ENCODE measurements at places on chromosomes 5 and 9. TPM values are rescaled to one million over a fixed set of nuclear protein-coding genes. Genes with fewer than 3 reads are reported as not detected.

- no peak overlapping the region for H3K27ac ChIP-seq
- peaks cover 20% of the 10 kb centered on the region for H3K27me3 ChIP-seq
- no peaks in the 10 kb centered on the region for H3K4me1 ChIP-seq
- no peak for DNase-seq
- H3K36me3 ChIP-seq: no peaks in the 10 kb centered on the region
- H3K4me3 ChIP-seq: no peak overlapping the region
These were observed 10.5 kb upstream of the LHFPL2 start for GRCh38 chr5:78659114-78659513.

- no peaks in the 10 kb centered on the region for H3K36me3 ChIP-seq
- H3K4me3 ChIP-seq: no peak overlapping the region
- DNase-seq: no peak
- H3K27ac ChIP-seq: no peak overlapping the region
These were observed 241.6 kb downstream of the FBXL7 start for GRCh38 chr5:15741591-15741990.

The ESM1 gene
- 0.37 TPM for total RNA-seq

DNA sequence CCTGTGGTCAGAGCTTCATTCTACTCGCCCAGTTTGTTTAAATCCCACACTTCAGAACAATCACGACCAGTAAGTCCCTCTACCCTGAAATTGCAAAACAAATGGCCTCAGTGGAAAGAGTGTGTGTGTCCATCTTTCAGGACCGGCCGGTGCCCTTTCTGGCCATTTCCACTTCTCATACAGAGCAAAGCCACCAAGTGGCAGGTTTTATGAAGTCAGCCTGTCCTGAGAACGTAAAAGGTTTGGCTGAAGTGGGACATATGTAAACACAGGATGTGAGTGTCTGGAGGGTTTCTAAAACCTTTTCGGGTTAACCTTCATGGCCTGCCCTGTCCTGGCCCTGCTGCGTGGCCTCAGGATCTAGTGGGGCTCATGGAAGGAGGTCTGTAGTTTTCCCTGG lies 24.7 kb downstream of the NXNL2 start:
- no peak for DNase-seq
- H3K36me3 ChIP-seq: no peaks in the 10 kb centered on the region
- no peak overlapping the region for H3K4me3 ChIP-seq

The SPATA31D4 gene
- not detected for total RNA-seq

DNA sequence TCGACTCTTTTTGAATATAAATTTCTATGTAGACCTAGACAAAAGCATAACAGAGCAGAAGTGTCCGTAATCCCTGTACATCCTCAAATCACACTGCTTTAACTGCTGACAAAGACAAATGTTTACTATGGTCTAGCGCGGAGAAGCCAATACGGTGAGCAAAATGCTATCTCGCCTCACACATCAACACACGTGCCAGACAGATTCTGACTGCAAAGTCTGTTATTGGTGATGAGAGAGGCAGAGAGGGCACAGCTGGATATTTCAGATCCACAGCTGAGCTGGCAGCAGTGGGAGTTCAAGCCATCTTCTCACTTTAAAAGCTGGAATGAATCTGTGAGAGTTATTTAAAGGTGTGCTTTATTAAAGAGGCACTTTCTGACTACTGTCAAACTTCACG lies 124.3 kb downstream of the ARL15 start:
- H3K4me1 ChIP-seq: no peaks in the 10 kb centered on the region
- H3K4me3 ChIP-seq: no peak overlapping the region
- DNase-seq: no peak
- no peak overlapping the region for H3K27ac ChIP-seq
- no peaks in the 10 kb centered on the region for H3K27me3 ChIP-seq

DNA sequence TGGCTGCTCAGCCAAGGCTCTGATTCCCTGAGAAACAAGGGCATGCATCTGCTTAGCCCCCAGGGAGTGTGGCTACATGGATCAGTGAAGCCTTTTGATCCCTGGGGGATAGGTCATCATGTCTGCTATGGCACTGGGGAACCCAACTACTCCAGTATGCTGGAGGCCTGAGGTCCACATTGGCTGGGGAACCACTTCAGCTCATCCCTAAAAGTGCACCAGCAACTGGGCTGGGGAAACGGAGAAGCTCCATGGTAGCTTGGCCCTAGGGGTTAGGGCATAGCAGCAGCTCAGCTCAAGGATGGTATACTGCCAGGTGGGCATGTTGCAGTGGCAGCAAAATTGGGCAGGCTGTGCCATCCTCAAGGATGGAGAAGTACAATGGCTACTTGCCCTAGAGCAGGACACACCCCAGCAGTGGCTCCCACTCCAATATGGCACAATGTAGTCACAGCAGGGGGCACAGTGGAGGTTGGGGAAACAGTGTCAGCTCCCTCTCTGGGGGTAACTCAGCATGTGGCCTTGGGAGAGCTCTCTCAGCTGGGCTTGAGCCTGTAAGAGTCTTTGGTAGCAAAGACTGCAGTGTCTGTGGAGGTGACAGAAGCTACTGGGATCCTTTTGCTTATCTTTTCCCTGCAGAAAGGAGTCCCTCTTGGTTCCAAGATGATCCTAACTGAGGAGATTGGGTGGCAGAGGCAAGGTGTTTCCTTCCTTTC lies 111.5 kb upstream of the FSTL4 start:
- H3K4me1 ChIP-seq: no peaks in the 10 kb centered on the region
- no peak for DNase-seq
- no peaks in the 10 kb centered on the region for H3K36me3 ChIP-seq
- H3K27ac ChIP-seq: no peak overlapping the region
- no peak overlapping the region for H3K4me3 ChIP-seq

- H3K27me3 ChIP-seq: peaks cover 22% of the 10 kb centered on the region
- no peak for DNase-seq
- no peaks in the 10 kb centered on the region for H3K36me3 ChIP-seq
- no peak overlapping the region for H3K27ac ChIP-seq
- H3K4me1 ChIP-seq: peaks cover 15% of the 10 kb centered on the region
These were observed 45.9 kb upstream of the ITGA2 start for GRCh38 chr5:52943285-52943684.

The ZBTB34 gene
- 6.7 TPM for total RNA-seq

Measured in activated T-helper 2 cell treated with anti-CD3 and anti-CD28 coated beads, Interferon-gamma antibody, Interleukin-2, Interleukin-4, amounts not matched to agents 10 μg/mL and 5 μg/mL and 100 μg/mL, durations not matched to agents 14 hours and 24 hours and 36 hours (primary cell).